Tracheal epithelial cell (primary cell): ENCODE measurements at places on chromosomes 7 and 10. TPM values are rescaled to one million over a fixed set of nuclear protein-coding genes. Genes with fewer than 3 reads are reported as not detected.

Gene ITIH2
- not detected in 2 replicates for total RNA-seq

Gene FAM24B
- total RNA-seq = 3.6 and 4.1 TPM in 2 replicates

Gene EEF1AKMT2
- 15.4 and 17.9 TPM in 2 replicates for total RNA-seq

Gene LBX1
- total RNA-seq = not detected in 2 replicates

Gene C1GALT1
- total RNA-seq = 26.3 and 36.7 TPM in 2 replicates

Gene UPK3BL2
- 10.0 and 17.1 TPM in 2 replicates for total RNA-seq

Gene PRKCQ
- total RNA-seq = 2.3 and 3.1 TPM in 2 replicates

Gene ADIRF
- total RNA-seq = 2.4 and 72.5 TPM in 2 replicates

Gene SPDYE2
- total RNA-seq = not detected in 2 replicates
